Choroid plexus epithelial cell (primary cell): ENCODE measurements at places on chromosomes 6 and 20.

DNA sequence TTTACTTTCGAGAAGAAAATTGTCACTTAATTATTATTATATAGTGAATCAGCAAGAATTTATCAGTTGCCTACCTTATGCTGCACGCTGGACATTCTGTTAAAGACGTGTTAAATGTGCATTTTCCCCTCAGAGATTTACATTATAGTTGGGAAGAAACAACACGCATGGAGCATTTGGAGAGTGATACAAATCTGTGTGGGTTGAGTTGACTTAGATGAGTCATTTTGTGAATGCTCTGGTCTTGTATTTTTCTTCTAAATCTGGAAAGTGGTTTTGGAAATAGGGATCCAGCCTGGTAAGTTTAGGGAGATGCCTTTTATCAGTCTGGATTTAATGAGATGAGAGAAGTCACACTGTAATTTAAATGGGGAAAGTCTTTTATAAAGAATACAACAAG, 24.0 kb upstream of the SMIM26 start:
- no peak for DNase-seq

DNA sequence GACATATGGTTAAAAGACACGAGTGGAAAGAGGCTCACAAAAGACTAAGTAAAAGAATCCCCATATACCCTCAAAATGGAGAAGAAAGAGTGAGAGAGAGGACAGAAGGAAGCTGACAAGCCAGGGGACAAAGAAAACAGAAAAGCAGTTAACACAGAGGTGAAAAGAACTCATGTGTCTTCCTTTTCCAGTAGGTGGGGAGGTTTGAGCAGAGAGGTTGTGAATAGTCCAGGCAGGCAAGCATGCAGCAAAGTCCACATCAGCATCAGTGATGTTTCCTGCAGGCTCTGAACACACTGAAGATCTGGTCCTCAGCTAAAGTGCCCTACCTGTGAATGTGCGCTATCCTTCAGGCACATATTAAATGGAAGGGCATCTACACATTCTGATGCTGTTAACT, 196.5 kb upstream of the IRAK1BP1 start:
- DNase-seq, result no peak

DNA sequence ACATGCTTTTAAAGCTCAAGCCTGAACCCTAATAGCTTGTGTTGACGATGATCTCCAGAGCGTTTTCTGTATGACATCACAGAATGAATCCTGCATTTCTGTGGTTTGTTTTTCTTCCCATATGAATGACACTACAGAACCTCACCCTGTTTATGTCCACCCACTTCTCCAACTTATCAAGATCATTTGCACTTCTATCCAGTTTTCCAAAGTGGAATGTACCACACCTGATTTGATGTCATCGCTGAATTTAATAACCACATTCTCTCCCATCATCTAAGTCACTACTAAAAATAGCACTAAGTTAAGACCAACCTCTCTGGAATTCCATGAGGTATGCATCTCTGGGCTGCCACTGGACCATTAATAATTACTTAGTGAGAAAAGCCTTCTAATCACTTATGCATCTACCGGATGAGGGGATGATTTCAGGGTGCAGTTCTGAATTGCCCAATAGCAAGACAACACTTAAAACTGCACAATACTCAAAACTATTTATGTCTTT, 33.3 kb upstream of the CITED2 start:
- peak; percentile 93 for DNase-seq

GRCh38 chr6:39411465-39411864, 89.0 kb upstream of the KCNK16 start:
- DNase-seq, result peak; percentile 38

DNA sequence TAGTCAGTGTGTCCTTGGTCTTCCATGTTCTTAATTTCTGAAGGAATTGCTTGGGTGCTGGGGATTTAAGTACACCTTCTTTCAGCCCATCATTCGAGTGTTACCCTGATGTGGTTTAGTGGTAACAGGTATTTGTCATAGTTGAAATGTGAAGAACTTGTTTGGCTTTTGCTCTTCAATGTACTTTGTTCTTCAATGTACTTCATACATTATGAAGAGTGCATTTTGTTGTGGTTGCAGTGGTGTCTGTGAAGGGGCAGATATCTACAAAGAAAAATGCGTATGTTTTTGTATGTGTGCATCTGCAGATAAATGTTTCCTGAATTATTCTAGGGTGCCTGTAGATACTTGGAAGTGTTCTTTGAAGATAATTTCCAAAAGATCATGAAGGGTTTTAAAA, 111.2 kb upstream of the SUPT3H start:
- DNase-seq, result no peak

DNA sequence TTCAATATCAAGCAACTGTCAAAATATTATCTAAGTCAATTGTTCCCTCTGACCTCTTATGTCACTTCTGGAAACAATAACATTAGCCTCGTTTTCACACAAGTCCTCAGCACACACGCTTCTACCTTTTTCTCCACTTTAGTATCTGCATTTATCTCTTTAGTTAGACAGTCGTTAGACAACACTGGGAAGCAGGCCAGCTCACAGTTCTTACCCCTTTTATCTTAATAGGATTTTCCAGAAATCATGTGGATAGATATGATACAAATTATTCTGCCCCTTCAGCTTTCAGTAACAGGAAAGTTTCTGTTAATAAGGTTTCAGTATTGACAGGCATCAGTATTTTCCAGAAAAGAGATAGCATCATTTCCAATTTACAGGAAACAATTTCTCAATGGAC, 25.9 kb upstream of the HAO1 start:
- DNase-seq, result peak; percentile 7

DNA sequence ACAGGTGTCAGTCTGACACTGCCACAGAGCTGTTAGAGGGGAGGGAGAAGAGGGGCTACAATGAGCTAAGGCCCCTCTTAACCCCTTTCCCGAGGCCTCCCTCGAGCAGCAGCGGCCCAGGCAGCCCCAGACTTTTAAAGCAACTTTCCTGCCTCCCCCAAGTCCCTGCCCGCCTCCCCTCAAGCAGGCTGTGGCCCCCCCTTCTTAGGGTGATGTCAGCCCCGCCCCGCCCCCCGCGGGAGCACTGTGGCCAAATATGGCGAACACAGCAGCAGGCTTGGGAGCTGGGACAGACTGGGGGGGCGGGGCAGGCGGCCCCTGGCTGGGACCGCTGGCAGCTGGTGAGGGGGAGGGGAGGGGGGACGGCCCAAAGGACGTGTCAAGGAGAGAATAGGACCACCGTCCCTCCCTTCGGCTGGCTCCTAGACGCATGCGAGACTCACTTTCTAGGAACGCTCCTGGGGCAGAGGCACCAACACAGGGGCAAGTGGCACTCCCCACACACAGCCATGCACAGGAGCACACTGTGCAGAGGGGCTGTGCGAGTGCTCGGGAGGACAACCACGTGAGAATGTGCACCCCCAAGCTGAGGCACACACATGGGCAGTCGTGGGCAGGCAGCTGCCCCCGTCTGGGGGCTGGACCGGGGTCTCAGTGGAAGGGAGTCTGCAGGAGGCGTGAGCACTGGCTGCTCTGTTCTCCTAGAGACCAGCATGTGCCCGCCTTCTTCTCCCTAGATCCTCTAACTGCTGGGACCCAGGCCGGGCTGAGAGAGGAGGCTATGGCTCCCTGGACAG, 6.7 kb downstream of the TEAD3 start:
- peak; percentile 53 for DNase-seq

GRCh38 chr20:63301671-63302070, 8.7 kb downstream of the COL20A1 start:
- DNase-seq, result no peak

DNA sequence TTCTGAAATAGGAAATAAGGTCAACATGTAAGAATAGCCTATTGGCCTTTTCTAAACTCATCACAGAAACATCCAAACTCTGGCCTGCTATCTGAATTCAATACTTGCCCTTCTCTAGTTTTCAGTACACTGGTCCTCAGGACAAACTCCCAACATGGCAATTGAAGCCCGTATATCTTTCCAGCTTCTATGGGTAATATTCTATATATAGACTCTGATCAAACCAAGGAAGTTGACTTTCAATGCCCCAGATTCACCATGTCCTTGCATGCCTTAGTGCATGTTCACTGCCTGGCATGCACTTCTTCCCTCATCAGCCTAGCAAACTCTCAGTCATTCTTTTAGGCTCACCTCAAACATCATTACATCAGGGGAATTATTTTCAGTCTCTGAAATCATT, 73.2 kb downstream of the RSPO3 start:
- peak; percentile 45 for DNase-seq

GRCh38 chr6:55756531-55757031, 118.8 kb downstream of the BMP5 start:
- DNase-seq, result peak; percentile 20
